ENCODE measurements at places on chromosomes 5 and 9.

DNA sequence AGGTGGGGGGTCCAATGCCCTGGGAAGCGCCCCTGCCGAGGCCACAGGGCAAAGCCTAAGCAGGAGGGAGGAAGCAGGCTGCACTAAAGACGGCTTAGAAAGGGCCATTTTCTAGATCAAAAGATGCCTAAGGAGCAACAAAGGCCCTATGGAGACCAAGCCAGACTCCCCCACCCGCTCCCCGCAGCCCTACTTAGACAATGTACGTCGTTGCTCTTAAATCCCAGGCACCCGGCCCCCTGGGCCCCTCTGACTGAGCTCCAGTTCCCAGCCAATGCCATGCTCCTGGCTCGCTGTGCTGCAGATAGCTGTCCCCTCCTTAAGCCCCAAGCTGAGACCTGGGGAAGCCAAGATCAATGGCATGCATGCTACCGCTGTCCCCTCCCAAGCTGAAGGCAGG, 10.3 kb downstream of the IPPK start:
- no peak for DNase-seq

GRCh38 chr5:52898961-52899680, 90.0 kb upstream of the ITGA2 start:
- no peak for DNase-seq

DNA sequence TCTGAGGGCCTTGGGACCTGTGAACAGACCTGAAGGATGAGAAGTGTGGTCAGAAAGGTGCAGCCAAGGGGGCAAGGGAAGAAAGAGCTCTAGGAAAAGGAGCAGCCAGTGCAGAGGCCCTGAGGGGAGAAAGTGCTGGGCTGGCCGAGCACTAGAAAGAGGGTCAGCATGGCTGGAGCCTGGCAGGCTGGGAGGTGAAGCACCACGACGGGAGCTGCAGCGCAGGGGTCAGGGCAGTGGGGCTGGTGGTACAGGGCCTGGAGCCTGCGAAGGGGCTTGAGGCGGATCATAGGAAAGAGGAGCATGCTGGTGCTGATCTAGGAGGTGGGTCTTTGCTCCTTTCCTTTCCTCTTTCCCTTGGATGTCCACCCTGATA, 9.1 kb upstream of the SYNPO start:
- DNase-seq, result no peak

DNA sequence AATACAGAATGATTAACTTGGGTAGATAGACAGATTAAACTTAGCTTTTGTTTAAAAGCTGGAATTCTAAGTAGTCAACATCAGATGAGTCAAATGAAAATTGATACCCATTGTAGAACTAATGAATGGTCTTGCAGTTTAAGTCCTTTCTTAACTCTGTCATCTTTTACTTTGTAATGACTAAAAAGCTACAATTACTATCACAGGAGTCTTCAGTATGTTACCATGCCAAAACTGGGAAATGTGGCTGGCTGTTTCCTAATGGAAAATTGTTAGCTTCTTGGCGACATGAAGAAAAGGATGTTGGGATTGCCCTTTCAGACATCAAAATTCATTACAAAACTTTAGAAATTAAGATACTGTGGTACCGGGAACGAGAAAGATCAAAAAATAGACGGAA, 20.2 kb upstream of the ANXA1 start:
- no peak for DNase-seq

DNA sequence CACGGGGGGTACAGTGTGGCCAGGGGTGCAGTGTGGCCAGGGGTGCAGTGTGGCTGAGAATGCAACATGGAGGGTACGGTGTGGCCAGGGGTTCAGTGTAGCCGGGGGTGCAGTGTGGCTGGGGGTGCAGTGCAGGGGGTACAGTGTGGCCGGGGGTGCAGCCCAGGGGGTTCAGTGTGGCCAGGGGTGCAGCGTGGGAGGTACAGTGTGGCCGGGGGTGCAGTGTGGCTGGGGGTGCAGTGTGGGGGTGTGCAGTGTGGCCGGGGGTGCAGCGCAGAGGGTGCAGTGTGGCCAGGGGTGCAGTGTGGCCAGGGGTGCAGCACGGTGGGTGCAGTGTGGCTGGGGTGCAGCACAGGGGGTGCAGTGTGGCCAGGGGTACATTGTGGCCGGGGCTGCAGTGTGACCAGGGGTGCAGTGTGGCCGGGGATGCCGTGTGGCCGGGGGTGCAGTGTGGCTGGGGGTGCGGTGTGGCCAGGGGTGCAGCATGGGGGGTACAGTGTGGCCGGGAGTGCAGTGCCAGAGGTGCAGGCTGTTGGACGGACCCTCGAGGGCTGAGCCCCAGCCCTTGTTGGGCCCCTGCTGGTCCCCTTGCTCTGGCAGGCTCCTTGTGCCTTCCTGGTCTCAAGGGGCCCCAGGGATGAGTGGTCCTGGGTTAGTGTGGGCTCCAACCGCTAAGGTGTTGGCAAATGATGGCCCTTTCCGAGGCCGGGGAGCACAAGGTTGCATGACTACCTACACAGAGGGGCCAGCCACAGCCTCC, 17.9 kb downstream of the TPPP start:
- no peak for DNase-seq

- DNase-seq, result no peak
Measured at GRCh38 chr5:116497631-116498030, 77.0 kb downstream of the SEMA6A start.

GRCh38 chr9:96719521-96719920, 58.4 kb downstream of the ZNF510 start:
- DNase-seq, result no peak

GRCh38 chr9:9521033-9521779, 1091.6 kb downstream of the PTPRD start:
- DNase-seq, result no peak

GRCh38 chr9:19176856-19177255, 49.6 kb upstream of the PLIN2 start:
- DNase-seq, result no peak

GRCh38 chr5:10583663-10584572, 20.0 kb downstream of the ANKRD33B start:
- no peak for DNase-seq

DNA sequence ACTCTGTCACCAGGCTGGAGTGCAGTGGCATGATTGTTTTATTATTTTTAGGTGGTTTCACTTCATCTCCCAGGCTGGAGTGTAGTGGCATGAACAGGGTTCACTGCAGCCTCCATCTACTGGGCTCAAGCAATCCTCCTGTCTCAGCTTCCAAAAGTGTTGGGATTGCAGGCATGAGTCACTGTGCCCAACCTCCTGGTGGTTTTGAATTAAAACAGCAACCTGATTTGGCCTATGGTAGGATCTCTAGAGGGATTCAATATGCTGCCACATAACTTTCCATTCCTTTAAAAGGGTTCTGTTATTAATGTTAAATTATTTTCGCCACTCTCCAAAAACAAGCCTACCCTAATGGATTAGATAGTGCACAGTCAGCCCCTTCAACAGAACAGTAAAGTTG, 9.9 kb upstream of the HSPA4 start:
- DNase-seq, result no peak

GRCh38 chr5:159049844-159050315, 49.8 kb downstream of the EBF1 start:
- DNase-seq, result no peak

- DNase-seq, result no peak
Measured at GRCh38 chr5:98296426-98296825, 477.0 kb upstream of the RGMB start.

GRCh38 chr5:76789991-76790581, 28.7 kb upstream of the F2RL1 start:
- DNase-seq, result no peak

GRCh38 chr9:118529210-118529609, 825.0 kb downstream of the TLR4 start:
- DNase-seq, result no peak

DNA sequence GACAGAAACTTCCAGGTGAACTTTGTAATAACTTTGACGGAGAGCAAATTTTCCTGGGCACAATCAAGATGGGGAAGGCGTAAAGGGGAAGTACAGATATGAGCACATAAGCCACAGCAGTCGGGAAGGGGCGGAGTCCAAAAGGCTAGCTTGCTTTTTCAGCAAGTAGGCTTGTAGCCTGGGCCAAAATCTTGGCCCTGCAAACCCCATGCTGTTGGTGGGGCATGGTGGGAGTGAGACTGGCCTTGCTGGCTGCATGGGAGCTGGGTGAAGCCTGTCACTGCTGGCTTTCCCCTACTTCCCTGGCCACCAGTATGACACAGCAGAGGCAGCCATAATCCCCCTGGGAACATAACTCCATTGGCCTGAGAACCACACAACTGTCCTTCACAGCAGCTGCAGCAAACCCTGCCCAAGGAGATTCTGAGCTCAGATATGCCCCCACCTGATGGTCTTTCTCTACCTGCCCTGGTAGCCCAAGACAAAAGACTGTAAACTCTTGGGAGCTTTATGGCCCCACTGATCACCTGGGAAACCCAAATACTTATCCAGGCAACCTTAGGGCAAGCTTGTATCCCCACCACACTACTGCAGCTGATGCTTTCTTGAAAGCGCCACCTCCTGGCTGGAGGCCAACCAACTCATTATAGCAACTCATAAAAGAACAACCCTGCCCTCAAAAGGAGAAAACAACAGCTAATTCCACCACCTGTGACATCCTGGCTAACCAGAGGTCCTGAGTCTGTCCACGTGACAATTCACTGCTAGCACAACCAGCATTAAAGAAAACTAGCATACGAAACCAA, 24.0 kb downstream of the DCTN4 start:
- no peak for DNase-seq

DNA sequence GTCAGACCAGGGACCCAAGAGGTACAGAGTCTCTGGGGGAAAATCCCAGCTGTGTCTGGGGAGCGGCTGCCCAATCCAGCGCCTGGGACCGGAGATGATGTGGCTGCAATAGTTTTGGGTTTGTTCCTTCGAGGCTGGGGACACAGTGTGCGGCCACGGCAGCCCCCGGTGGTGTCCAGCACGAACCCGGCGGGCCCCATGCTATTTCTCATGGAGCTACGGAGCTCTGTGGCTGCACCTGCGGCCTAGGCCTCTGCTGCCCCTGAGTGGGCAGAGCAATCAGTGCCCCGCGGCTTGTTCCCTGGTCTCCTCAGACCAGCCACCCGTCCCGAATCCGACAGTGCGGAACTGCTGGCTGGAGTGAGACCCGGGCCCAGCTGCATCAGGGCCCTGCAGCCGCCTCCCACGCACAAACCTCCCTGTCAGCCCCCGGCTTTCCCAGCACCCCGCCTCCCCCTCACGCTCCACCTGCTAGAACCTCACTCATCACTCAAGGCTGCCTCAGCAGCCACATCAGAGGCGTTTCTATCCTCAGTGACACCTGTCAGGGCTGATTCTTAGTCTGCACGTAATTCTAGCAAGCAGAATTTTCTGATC, 29.0 kb downstream of the SARDH start:
- no peak for DNase-seq

- no peak for DNase-seq
Measured at GRCh38 chr9:26677965-26678706, 214.5 kb downstream of the CAAP1 start.
